Inflammatory macrophage (primary cell): ENCODE measurements at places on chromosomes 1 and 21.

GRCh38 chr1:209873067-209873799, 45.5 kb downstream of the UTP25 start:
- no peak for DNase-seq

DNA sequence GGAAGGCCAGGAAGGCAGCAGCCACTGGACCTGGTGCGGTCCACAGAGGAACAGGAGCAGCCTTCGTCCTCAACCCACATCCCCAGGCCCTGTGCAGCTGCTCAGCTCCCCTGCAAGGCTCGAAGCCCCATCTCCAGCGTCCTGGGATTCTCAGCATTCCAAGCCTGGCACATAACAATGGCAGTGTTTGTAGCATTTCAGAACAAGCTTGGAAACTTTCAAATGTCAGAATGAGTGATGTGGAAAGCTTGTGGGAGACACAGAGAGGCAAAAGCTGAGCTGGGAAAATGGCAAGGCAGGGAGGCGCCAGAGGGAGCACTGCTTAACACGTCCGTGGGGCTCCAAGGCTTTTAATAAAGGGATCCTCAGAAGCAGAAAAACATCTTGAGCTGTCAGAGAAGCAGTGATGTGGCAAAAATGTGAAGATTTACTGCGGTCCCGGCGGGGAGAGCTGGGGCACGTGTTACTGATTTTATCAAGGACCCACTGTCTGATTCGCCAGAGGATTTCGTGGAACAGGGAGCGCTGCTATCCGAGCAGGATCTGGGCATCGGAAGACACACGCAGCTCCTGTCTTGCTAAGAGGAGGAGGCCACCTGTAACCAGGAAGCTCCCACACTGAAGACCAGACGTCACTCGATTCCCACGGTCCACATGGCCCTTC, 38.1 kb downstream of the TOMM20 start:
- DNase-seq = no peak

GRCh38 chr1:210817385-210818275, 316.3 kb downstream of the KCNH1 start:
- DNase-seq = no peak

DNA sequence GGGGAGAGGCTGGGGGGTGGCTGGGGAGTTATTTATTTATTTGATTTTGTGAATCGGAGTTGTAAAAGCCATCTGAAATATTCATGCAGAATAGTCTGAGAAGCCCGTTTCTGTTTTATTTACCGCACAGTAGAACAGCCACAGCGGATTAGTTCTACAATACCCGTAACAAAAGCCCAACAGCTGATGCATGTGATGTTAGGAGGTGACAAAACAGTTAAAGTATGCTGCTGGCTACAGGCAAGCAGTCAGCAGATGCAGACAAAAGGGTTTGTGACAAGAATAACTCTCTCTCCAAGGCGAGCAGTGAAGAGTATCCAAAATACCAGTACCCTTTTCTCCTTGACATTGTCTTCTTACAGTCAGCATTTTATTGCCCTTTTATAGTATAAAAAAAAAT, 42.0 kb downstream of the PROX1 start:
- no peak for DNase-seq

DNA sequence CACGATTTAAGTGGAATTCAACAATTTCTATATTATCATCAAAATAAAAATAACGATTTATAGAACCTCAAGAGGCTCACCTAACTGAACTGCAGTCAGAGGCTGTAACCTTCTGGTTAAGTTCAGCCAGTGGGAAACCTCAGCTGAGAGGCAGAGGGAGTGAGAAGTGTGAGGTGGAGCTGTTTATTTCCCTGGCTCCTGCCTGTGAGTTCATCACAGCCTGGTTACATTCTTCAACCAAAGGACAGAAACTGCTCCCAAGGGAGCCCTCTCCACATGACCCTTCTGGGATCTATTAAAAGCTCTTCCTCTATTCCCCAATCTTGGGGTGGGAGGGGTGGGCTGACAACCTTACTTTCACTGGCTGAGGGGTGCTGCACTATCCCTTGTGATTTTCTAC, 22.2 kb downstream of the DYNLT5 start:
- DNase-seq = no peak

GRCh38 chr1:172609528-172609927, 49.4 kb upstream of the FASLG start:
- no peak for DNase-seq
